ENCODE measurements at places on chromosomes 4 and X. TPM values are rescaled to one million over a fixed set of nuclear protein-coding genes. Genes with fewer than 3 reads are reported as not detected.

Gene PF4V1
- total RNA-seq = 0.27 TPM

DNA sequence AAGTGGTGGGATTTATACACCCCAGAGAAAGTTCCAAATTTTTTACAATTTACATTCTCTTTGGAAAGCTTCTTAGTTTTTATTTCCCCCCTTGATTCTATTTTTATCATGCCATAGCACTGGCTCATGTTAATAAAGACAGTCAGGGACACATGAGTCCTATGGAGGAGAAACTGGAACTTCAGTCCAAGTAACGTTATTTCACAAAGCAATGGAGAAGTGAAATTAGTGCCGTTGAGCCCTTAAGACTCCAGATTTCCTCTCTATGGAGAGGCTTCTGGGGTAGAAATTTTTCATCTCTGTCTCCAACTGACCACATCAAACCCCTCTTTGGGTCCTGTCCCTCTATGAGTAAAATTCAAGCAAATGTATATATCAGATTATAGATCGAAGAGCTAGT, 12.8 kb upstream of the TASL start:
- DNase-seq = peak; percentile 40

Gene ITM2A
- 611 TPM for total RNA-seq

- peak; percentile 38 for DNase-seq
Measured at GRCh38 chr4:95215991-95216605, 332.7 kb downstream of the UNC5C start.

DNA sequence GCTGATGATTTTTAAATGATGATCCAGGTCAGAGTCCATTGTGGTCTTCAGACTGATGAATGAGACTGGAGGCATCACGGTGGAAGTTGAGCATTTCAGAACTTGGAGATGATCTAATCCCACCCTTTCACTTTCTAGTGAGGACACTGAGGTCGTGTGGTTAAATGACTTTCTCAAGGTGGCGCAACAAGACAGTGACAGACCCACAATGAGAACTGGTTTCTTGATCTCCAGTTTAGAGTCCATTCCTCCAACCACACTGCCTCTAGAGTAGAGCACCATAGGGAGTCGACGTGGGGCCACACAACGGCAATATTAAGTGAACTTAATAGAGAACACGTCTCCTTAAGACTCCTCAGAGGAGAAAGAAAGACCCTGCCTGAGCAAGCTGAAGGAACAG, 381.0 kb downstream of the UNC5C start:
- DNase-seq = no peak

DNA sequence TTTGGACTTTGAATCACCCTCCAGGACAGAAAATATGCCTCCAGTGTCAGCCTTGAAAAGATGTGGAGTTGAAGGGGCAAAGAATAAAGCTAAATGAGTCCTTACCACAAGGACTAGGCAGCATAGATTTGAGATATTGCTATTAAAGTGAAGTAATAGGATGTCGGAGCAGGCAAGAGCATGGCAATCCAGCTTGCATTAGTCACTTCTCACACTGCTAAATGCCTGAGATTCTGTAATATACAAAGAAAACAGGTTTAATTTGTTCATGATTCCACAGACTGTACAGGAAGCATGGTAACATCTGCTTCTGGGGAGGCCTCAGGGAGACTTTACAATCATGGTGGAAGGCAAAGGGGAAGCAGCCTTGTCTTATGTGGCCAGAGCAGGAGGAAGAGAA, 109.8 kb upstream of the PCDH7 start:
- no peak for DNase-seq

DNA sequence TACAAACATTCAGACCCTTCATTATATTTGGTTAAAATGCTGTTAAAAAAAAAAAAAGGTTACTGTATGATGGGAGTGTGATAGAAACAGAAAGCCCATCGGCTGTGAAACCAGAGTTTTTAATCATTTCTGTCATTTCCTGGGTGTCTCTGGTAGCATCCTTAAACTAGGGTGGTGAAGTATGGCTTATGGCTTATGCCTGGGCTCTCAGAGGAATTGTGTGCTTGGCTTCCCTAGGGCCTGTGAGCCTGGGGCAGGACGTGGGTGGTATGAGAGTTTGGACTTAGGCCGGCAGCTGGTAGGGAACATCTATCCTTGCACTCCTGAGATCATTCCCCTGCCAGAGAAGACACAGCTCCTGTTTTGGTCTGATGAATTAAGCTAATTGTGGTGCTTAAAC, 52.2 kb downstream of the DCUN1D4 start:
- no peak for DNase-seq

DNA sequence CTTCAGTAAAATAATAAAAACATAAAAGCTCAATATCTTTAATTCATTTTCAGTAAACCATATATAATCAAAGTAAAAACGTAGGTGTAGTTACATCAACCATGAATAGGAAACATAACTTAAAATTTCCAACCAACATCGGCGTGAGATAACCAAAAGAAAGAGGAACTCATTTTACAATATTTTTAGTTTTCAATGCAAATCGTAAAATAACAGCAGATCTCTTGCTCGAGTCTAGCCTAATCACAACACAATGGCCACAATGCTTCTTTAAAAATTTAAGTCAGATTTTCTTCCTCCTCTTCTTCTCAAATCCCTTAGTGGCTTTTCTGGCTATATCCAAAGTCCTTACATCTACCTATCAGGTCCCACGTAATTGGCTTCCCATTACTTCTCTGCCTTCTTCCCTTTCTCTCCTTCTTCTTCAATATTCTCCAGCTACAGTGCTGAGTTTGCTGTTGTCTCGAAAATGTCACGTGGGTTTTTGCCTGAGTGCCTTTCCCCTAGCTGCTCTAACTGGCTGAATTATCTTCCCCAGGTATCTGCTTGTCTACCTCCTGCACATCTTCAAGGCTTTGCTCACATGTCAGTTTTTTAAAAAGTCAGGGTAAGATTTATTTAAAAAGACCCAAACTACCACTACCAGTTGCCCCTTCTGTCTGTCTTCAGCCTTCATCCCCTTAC, 90.9 kb upstream of the BANK1 start:
- DNase-seq = no peak

- no peak for DNase-seq
Measured at GRCh38 chr4:140448162-140448561, 20.7 kb upstream of the CLGN start.

Gene SSX4
- total RNA-seq = not detected

DNA sequence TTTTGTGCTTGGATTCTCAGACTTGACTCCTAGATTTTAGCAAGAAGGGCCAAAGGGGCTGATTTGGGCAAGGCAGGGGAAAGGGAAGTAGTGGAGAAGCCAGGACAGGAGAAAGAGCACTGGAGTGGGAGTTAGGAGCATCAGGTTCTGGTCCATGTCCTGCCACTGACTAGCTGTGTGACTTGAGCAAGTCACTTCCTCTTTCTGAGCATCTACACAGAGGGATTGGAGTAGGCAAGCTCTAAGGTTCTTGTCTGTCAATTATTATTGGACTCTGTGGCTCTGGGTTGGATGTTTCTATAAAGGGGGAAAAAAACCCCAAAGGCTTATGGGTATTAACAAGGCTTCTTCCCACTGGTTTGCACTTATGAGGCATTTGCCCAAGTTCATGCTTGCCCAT, 24.4 kb downstream of the PLAC1 start:
- DNase-seq = no peak

Gene FRAS1
- total RNA-seq = 14.1 TPM

GRCh38 chr4:168725930-168726329, 229.1 kb downstream of the PALLD start:
- DNase-seq = no peak

GRCh38 chrX:120486786-120487185, 17.7 kb upstream of the LAMP2 start:
- DNase-seq = no peak

DNA sequence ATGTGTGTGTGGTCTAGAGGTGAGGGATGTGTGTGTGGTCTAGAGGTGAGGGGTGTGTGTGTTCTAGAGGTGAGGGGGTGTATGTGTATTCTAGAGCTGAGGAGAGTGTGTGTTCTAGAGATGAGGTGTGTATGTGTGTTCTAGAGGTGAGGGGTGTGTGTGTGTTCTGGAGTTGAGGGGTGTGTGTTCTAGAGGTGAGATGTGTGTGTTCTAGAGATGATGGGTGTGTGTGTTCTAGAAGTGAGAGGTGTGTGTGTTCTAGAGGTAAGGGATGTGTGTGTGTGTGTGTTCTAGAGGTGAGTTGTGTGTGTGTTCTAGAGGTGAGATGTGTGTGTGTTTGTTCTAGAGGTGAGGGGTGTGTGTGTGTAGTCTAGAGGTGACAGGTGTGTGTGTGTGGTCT, 1.3 kb downstream of the BST1 start:
- DNase-seq = no peak

GRCh38 chr4:184313702-184314659, 96.3 kb upstream of the ENPP6 start:
- peak; percentile 48 for DNase-seq

- no peak for DNase-seq
Measured at GRCh38 chr4:46818604-46819003, 90.4 kb downstream of the COX7B2 start.

Gene BEX3
- total RNA-seq = 158 TPM

- DNase-seq = peak; percentile 44
Measured at GRCh38 chr4:128387600-128388351, 100.2 kb upstream of the PGRMC2 start.

GRCh38 chrX:13090339-13091110, 46.1 kb upstream of the FAM9C start:
- DNase-seq = no peak

GRCh38 chrX:10902001-10902400, 209.1 kb upstream of the HCCS start:
- no peak for DNase-seq

DNA sequence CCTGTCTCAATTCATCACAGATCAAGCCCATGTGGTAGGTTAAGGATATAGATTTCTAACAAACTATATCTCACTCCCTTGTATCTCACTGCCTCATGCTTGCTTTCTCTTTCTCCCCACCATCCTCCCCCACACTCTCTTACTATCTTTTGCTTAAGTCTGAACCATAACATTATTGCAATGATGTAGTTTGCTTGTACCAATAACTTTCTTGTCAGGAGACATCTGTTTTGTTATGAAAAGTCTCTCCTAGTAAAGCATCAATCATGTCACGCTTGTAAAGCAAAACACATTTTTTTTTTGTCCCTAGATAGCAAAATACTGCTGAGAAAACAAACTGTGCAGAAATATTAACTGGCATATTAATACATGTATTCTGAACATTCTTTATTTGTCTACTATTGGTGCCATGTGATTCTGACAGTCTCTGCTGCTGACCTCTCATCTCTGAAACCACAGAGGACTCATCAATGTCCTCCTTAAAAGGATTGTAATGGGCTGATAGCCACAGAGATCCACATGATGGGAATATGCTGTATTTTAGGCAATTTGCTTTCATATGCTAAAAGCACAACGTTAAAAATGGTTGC, 217.5 kb downstream of the VEGFC start:
- DNase-seq = peak; percentile 64

DNA sequence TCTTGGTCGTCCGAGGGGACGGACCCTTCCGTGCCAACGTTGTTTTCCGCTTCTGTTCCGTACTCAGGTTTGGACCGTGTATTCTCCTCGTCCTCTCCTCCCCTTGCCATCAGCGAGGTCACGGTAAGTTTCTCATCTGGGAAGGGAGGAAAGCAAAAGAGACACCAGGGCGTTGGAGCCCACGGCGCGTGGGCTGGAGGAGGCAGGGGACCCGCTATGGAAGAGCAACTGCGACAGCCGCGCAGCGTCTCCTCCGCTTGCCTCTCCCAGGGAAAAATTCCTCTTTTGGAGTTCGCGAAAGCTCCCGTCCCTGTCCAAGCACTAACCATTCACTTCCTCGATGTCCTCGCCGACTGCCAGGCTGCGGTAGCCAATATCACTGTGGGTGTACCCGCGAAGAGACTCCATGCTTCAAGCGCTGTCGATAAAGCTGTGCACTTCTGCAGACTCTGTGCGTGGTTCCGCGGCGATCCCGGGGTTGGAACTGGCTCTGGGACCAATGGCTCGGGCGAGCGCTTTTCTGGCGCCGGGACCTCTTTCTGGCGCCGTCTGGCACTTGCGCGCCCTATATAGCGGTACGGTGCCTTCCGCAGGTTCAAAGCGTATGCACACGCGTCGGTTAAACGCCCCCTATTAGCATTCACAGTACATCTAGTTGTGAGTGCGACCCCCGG, at the start of gene ESX1:
TSS of gene ESX1 (minus strand) at position 492 of the 674 bp plus-strand sequence. CDS start at position 408, 84 bp downstream.
- no peak for DNase-seq

Gene CLIC2
- 3.8 TPM for total RNA-seq

Gene NEUROG2
- total RNA-seq = not detected

DNA sequence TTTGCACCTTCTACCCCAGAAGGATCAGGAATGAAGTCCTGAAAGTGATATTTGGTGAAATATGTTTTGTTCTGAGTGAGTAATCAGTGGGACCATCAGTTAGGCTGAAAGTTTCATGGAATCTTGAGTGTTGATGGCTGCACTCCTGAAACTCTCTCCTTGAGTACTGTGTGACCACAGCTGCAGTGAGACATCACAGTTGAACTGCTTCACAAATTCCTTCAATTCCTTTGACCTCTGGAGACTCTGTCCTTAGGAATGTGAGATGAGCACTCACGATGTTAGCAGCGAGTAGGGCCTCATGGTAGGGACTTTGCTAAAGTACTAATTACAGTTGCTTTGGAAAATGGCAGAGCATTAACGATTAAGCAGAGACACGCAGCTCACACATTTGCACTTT, 142.9 kb upstream of the SLC4A4 start:
- DNase-seq = peak; percentile 41

DNA sequence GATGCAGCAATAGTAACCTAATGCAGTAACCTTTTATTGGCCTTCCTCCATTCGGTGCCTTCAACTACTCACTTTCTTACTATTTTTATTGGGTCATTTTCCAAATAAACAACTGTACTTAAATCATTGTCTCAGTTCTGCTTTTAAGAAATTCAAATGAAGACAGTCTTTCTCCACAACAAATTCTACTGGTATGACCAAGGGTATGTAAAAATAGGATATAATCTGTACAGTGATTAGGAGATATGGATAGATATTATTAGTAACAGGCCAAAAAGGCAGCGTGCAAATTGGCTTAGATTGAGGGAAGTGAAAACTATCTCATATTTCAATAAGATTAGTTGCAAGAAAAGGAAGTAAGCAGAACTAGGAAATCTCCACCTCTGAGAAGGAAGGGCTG, 177.4 kb upstream of the PPP1R2C start:
- no peak for DNase-seq

- DNase-seq = no peak
Measured at GRCh38 chrX:149222040-149222439, 283.1 kb downstream of the IDS start.

GRCh38 chrX:63513825-63514568, 162.9 kb upstream of the SPIN4 start:
- DNase-seq = peak; percentile 94

Gene CORIN
- 1.0 TPM for total RNA-seq

Gene NAP1L3
- total RNA-seq = 11.7 TPM

DNA sequence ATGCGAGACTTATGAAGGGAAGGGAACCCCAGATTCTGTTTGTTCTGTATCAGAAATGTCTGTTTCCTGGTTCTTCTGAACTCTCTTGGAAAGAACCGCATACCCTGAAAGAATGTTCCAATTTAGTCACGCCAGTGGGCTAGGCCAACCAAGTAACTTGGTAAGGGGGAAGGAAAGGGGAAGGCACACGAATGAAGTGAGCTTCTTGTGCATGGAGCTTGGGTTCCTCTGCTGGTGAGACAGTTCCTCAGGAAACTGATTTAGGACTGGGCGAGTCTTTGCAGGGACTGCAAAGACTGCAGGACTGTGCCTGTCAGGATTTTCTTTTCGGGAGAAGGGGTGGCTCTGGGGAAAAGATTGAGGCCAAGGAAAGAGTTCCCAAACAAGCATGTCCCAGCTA, 35.6 kb downstream of the FRMPD3 start:
- DNase-seq = peak; percentile 19

Gene NUDT10
- total RNA-seq = 1.3 TPM

- no peak for DNase-seq
Measured at GRCh38 chrX:53039236-53039635, 9.4 kb upstream of the GPR173 start.

Gene MAGEA11
- total RNA-seq = not detected
